ENCODE measurements at places on chromosomes 4 and X.

DNA sequence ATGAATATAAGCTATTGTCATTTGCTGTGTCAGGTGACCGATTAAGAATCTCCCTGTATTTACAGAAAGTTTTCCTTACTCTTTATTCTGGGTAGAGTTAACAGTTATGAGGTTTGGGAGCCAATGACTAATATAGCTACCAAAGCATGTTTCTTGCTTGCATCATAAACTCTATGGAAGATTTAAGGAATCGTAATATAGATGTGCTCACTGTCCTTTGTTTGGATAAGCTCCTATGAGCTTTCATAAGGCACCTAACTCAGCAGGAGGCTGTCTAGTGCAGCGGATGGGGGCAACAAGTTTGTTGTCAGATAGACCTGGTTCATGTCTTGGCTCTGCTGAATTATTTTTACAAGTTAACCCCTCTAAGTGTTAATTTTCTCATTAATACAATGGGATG is 75.0 kb upstream of the PAQR3 start:
- no peak for DNase-seq

DNA sequence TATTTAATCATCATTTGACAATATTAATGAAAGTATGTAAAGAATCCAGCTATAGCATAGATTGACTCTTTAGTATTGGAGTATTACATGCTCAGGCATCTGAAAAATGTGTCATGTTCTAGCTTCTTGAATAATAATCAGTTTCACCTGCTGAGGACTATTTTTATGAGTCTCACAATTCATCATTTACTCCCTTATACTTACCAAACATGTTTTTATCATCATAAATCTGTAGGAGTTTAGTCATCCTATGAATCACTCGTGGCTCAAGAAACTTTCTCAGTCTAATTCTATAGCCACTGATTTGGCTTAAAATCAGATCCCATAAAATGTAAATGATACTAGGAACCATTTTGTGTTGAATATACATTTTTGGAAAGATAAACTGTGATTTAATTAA is 1616.1 kb downstream of the C4orf33 start:
- no peak for DNase-seq

- no peak for DNase-seq
Measured at GRCh38 chr4:15652191-15652590, 3.0 kb downstream of the FBXL5 start.

DNA sequence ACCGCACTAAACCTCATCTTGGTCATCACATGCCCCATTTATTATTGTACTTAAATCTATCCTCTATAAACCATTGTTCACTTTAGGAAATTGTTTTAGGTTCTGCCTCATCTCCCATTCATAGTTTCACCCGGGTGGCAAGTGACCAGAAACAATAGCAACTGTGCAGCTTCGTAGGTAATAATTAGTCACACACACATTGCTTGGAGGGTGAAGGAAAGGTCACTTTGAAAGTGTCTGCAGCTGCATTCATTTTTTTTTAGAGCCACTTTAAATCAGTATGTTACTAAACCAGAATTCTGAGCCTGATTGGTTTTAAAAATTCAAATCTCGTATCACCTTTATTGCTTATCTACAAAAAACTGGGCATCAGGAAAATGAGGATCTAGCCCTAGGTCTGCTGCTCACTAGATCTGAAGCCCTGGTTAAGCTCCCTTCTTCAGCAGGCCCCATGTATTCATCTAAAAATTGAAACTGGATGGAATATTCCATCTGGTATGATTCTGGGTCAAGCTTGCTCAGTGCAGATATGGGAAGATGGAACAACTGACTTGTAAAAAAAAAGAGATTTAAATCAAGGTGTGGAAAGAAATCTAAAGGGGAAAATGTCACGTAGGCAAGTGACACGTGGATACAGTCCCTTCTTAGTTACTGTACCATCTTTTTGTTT is 62.4 kb downstream of the LIMCH1 start:
- no peak for DNase-seq

- DNase-seq, result no peak
Measured at GRCh38 chrX:1215123-1215823, 2.8 kb upstream of the CRLF2 start.

- no peak for DNase-seq
Measured at GRCh38 chrX:150227321-150227860, 135.7 kb upstream of the MAMLD1 start.

DNA sequence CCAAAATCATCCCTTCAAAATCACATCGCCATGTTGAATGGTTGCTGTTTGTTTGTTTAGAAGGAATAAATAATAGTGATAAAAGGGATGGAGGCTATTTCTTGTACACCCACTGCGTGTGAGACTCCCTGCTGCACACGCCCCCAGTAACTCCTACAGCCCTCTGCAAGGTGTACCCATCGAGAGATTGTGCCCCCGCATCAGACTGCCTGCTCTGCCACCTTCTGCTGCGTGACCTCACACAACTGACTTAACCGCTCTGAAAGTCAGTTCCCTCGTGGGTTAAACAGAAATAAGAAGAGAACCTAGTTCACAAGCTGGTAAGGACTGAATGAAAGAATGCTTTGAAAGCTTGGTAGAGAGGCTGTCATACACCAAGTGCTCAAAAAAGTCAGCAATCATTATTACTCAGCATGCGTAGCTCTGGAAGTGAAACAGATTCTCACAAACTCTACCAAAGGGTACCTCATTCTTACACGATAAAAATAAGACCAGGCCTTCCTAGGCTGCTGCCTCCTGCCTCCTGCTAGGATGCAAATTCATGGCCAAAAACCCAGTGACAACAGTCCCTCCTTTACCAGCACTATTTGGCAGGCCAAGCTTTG is 147.1 kb downstream of the CPEB2 start:
- no peak for DNase-seq

GRCh38 chr4:101952985-101953384 is 162.5 kb downstream of the BANK1 start:
- DNase-seq, result no peak
